Stimulated activated CD4-positive, alpha-beta T cell treated with anti-CD3 and anti-CD28 coated beads, Interleukin-15, amount 100 ng/mL, for 48 hours (primary cell): ENCODE measurements at places on chromosomes 12 and 14.
A peak's percentile ranks its signal among the peaks of the same experiment; 100 is the strongest.

DNA sequence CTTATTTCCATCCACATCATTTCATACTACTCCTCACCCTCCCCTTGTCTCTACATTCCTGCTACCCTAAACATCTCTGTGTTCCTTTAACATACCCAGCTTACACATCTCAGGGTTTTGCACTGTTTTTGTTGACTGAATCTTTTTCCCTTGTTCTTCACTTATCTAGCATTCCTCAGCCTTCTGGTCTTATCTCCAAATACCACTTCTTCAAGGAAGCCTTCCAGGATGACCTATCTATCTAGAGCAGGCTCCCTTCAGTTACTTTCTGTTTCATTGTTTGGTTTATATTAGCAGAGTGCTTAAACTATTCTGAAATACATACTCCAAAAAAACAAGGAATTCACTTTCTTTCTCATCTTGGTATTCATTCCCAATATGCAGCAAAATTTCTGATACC lies 353.1 kb downstream of the NAV3 start:
- no peak for DNase-seq

DNA sequence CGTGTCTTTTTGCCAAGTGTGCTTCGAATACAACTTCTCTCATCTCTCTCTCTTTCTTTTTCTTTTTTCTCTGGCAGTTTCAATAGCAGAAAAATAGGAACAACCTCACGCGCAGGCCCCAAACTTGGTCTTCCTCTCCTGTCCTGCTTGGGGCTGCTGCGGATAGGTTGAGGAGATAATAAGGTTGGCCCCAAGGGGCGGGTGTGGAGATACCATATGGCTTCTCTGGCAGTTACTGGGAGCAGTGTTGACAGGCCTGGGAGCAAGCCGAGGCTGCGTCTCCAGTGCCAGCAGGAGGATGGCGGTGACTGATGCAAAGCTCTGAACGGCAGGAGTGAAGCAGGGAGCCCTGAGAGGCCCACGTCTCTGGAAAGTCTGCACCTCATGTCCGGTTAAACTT lies 89.5 kb upstream of the MANSC4 start:
- DNase-seq: no peak

DNA sequence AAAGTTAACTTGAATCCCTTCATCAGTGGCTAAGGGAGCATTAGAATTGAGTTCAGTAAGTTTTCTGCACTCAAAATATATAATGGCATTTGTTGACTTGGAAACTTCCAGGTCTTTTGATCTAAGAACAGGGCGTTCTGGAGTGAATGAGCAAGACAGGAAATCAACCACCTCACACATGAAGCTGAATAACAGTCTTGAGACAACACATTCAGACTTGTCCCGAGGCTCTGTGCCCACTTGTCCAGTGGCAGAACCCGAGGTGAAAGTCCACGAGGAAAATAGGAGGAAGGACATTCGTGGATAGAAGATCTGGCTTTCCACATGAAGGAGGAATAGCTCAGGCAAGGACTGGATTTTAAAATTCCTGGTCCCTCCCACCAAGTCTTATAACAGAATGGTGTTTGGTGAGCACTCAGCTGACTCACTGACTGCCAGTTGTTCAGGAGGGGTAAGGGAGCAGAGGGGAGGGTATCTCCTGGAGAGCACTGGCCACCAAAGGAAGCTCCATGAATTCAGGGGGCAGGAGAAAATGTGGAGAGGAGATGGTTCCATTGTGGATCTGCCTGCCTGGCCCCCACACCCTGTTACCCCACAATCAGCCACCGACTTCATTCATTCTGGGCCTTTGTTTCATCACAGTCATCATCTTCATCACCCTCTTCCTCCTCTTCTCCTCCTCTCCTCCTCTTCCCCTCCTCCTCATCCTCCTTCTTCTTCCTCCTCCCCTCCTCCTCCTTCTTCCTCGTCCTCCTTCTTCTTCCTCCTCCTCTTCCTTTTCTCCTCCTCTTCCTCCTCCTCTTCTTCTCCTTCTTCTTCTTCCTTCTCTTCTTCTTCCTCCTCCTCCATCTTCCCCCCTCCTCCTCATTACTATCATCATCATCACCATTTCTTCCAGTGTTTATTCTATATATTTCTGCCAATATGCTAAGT lies 620.1 kb downstream of the MED13L start:
- DNase-seq: no peak

DNA sequence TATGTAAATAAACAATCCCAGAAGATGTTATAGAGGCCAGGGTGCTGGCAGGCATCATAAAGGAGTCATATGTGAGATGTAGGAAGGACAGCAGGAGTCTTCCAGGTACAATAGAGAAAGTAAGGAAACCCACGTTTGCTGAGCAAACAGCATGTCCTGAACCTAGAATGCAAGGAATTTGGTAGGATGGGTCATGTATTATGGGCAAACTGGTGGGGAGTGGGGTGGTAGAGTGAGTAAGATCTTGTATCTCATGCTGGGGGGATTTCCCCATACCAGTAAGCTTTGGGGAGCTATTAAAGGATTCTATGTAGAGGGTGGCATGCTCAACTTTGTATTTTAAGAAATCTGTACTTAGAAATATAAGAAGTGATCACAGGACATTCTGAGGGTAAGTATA lies 41.0 kb downstream of the CDKL1 start:
- no peak for DNase-seq

GRCh38 chr12:124381456-124382296 lies 86.8 kb downstream of the RFLNA start:
- no peak for DNase-seq

GRCh38 chr14:104681689-104682074 lies 7.7 kb upstream of the INF2 start:
- DNase-seq: no peak

- no peak for DNase-seq
Observed at GRCh38 chr14:103916636-103917262, 11.5 kb upstream of the TDRD9 start.

GRCh38 chr14:60179431-60179869 lies 14.3 kb upstream of the DHRS7 start:
- no peak for DNase-seq

- no peak for DNase-seq
Observed at GRCh38 chr12:82973592-82973991, 286.9 kb downstream of the TMTC2 start.

DNA sequence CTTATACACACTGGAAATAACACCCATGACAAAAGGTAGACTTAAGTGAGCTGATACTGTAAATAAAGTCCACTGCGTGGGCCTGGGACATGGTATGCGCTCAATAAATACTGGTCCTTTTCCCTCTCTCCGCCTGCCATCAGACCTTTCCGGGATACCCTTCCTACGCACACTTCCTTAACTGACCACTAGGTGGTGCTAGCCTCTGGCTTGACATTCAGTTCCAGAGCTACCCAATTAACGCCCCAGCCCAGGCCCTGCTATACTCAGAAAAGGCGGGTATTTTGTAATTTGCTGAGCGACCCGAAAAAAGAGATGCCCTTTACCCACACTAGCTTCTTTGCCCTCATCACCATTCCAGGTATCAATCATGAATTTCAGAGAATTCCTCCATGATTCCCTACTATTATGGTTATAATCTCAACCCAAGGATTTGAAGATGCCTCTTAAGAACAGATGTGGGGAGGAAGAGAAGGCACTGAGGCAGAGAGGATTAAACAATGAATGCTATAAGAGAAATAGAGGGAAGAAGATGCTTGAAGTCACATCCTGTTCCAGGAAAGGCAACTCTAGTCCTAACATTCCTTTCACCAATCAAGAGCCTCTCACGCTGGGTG lies 3.9 kb upstream of the LRP1 start:
- DNase-seq: peak; percentile 65

GRCh38 chr12:15472036-15472435 lies 149.7 kb downstream of the PTPRO start:
- no peak for DNase-seq

DNA sequence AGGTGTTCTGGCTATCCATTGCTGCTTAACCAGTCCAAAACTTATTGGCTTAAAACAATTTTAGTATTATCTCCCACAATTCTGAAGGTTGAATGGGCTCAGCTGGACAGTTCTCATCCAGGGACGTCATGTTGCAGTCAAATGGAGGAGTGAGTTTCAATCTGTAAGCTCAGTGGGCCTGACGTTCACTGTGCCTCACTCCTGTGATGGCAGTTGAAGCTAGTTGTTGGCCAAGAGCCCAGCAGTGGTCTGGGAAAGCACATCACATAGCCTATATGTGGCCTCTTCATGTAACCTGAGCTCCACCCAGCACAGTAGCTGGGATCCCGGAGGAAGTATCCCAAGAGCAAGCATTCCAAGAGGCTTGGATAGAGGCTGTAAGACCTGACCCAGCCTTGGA lies 40.6 kb upstream of the CDKN3 start:
- DNase-seq: no peak

- no peak for DNase-seq
Observed at GRCh38 chr12:93003531-93004239, 74.6 kb upstream of the EEA1 start.

DNA sequence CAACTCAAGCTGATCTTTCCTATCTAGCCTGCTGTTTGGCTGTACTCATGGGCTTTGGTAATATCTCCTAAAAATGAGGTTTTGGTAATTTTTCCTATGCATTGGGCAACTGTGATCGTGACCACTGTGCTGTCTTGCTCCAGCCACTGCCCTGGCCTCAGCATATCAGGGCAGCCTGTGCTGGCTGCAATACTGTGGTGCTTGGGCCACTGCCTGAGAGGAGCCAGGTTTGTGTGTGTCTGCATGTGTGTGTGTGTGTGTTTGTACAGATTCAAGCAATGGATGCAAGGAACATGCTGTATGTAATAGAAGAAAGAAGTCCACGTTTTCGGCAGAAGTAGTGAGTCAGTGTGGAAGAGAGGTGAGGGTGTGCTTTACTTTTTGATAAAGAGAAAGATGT lies 13.0 kb downstream of the ERG28 start:
- DNase-seq: no peak

GRCh38 chr14:54105898-54106297 lies 149.3 kb upstream of the BMP4 start:
- DNase-seq: no peak

GRCh38 chr14:81023095-81023710 lies 67.8 kb downstream of the TSHR start:
- no peak for DNase-seq

GRCh38 chr14:80946187-80946586 lies 4.6 kb upstream of the CEP128 start:
- no peak for DNase-seq

- no peak for DNase-seq
Observed at GRCh38 chr12:96308881-96309280, 91.4 kb downstream of the CDK17 start.

DNA sequence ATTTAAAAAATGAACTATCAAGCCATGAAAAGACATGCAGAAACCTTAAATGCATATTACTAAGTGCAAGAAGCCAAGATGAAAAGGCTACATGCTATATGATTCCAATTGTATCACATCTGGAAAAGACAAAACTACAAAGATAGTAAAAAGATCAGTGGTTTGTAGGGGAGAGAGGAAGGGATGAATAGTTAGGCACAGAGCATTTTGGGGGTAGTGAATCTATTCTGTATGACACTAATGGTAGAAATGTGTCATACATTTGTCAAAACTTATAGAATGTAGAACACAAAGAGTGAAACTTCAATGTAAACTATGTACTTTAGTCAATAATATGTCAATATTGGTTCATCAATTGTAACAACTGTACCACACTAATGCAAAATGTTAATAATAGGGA lies 20.8 kb downstream of the TXNDC16 start:
- no peak for DNase-seq

GRCh38 chr12:51441583-51441982 lies 17.0 kb downstream of the SLC4A8 start:
- no peak for DNase-seq

DNA sequence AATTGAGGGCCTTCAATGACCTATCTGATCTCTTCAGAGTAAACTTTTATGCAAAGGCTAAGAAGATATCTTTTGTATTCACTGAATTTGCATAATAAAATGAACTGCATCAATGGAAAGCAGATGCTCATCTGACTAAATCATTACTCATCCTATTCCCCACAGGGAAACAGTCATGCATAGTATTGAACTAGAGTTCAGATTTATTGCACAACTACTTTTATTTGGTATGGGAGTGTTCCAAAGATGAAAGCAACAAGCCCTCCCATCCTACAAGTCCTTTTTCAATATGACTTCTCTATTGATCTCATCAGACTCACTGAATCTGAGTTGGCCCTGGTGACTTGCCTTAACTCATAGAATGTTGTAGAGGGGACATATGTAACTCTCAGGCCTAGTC lies 159.8 kb downstream of the KITLG start:
- DNase-seq: no peak

GRCh38 chr14:55874785-55875184 lies 243.4 kb upstream of the PELI2 start:
- DNase-seq: no peak

GRCh38 chr12:120352117-120352516 lies 16.8 kb downstream of the MSI1 start:
- DNase-seq: no peak

DNA sequence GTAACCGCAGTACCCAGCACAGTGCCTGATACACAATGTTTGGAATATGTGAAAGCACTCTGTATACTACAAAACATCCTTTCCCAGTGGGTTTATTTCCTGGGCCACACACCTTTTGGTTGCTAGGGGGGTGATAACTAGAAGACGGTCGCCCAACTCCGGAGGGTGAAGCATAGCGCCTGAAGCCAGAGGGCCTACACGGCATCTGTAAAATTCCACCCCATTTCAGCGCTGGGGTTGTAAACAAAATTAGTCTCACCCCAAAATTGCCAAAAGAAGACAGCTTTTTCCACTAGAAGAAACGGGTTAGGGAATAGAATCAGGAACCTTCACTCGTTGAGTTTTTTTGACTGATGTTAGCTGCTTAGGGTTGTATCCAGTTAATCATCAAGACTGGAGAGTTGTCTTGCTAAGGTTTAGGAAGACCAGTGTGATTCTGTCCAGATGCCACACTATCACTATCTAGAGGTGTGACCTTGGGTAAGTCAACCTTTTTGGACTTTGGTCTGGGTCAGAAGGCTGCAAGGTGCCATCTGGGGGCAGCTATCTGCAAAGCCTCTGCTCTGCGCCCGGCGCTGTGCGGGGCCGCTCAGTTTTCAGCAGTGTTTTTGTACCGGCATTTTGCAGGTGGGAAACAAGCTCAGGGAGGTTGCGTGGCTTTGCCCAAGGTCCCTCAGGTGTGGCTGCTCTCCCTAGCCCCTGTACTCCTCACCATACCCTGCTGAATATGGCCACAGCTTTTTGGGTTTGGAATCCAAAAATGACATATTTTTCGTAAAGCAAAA lies 1.3 kb downstream of the ZNF839 start:
- no peak for DNase-seq

- no peak for DNase-seq
Observed at GRCh38 chr12:69468237-69469026, 1.8 kb upstream of the FRS2 start.

DNA sequence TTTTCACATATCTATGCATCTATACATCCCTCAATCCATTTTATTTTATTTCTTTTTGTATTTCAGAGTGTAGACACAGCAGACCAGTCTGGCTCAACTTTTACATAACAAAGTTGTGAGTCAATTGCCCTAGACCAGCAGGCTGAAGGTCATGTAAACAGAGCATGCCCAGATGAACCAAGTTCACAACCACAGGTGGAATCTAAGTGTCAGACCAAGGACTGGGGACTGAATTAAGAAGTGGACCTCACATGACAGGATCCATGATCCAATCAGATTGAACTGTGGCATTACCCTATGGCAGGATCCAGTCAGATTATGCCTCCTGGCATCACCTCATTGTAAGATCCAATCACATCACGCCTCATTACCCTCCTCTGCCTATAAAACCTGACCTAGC lies 455.8 kb downstream of the SOX5 start:
- no peak for DNase-seq
